ENCODE measurements at places on chromosomes 6 and 20.

- DNase-seq, result no peak
Observed at GRCh38 chr6:167450626-167451025, 125.7 kb downstream of the TTLL2 start.

- DNase-seq, result no peak
Observed at GRCh38 chr20:1945134-1945618, 48.7 kb downstream of the PDYN start.

DNA sequence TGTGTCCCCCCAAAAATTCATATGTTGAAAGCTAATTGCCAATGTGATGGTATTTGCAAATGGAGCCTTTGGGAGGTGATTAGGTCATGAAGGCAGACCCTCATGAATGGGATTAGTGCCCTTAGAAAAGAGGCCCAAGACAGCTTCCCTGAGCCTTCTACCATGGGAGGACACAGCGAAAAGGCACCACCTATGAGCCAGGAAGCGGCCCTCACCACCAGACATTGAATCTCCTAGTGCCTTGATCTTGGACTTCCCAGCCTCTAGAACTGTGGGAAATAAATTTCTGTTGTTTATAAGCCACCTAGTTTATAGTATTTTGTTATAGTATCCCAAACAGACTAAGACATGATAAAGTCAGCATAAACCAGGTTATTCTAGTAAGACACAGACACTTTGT is 18.9 kb downstream of the EDN1 start:
- DNase-seq, result no peak

DNA sequence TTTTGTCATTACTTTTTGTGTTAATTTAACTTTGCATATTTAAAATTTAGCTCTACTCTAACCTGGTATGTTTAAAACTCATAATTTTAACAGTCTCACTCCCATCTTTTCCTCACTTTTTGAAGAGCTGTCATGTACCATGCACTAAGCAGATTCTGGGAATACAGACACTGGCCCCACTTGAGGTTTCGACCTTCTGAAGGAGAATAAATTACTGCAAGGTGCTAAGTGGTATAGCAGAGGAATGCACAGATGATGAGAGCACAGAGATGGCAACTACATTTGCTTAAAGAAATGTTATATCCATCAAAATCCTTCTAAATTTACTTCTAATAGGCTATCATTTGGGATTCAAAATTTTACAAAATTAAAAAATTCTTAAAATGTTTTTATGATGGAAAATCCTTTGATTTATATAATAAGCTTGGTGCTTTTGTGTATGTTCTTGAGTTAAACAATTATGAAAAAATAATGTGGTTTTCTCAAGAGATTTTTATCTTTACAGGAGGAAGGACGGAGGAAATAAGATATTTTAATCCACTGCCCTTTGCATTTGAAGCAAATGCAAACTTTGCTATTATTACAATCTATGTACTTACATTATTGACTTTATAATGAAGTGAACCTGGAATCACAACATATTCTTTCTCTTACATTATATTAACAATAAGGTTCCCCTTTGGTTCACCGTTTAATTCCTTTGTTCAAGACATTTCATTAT is 79.3 kb downstream of the AHI1 start:
- DNase-seq, result no peak

DNA sequence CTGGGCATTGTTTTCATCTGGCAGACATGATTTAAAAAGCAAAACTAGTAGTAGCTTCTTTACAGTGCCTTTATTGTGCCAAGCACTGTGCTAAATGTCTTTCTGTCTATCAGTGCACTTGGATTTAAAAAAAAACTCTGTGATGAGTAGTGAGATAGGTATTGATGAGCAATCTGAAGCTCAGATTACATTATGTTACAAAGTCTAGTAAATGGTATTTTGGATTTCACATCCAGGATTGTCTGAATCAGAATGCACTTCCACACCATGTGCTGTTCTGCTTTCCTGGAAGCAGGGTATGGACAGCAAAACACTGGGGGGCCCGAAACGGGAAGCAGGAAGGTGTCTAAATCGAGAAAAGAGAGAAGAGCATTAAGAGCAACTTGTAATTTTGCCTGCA is 103.4 kb upstream of the CCN2 start:
- DNase-seq, result no peak

- no peak for DNase-seq
Observed at GRCh38 chr6:168162366-168162765, 83.4 kb upstream of the FRMD1 start.

GRCh38 chr20:53889411-53890148 is 180.8 kb downstream of the BCAS1 start:
- no peak for DNase-seq

- no peak for DNase-seq
Observed at GRCh38 chr6:37230104-37230503, 27.5 kb upstream of the TBC1D22B start.

All from GM06990 (cell line).